Activated T-helper 2 cell treated with anti-CD3 and anti-CD28 coated beads, Interferon-gamma antibody, Interleukin-2, Interleukin-4, amounts not matched to agents 10 μg/mL and 5 μg/mL and 100 μg/mL, durations not matched to agents 14 hours and 24 hours and 36 hours (primary cell): ENCODE measurements at places on chromosomes 1 and 21.

DNA sequence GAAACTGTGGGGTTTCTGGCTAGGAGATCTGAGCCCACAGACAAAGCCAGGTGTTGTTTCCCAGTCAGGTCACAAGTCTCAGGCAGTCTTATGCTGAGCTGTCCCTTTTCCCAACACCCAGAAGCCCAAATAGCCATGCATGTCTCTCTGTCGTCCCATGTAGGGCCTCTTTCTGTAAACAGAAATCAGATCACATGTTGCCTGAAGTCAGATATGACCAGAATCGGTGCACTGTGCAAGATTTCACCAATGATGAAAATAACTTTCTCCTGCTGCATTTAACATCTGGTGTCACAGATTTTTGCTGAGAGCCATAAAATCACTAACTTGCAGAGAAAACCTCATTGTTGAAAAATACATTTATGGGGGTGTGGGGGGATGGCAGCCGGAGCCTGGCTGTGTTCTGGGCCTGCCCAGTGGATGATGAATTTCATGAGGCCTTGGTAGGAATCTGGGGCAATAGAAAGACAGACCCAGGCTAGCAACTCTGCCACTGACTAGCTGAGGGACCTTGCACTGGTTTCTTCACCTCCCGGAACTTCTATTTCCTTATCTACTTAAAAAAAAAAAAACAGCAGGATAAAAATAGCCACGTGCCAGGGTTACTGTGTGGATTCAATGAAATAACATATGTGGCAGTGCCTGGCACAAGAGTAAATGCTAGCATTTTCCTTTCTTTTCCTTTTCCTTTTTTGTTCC lies 158.8 kb upstream of the NFIA start:
- no peak overlapping the region for H3K27ac ChIP-seq
- H3K4me1 ChIP-seq = no peaks in the 10 kb centered on the region
- H3K27me3 ChIP-seq = peaks cover 2% of the 10 kb centered on the region
- no peak for DNase-seq

- no peaks in the 10 kb centered on the region for H3K27me3 ChIP-seq
- peaks cover 14% of the 10 kb centered on the region for H3K36me3 ChIP-seq
- no peak for DNase-seq
- H3K4me1 ChIP-seq = peaks cover 64% of the 10 kb centered on the region
These were observed 2.3 kb upstream of the ATP2B4 start for GRCh38 chr1:203624341-203624712.

- H3K4me1 ChIP-seq = no peaks in the 10 kb centered on the region
- H3K36me3 ChIP-seq = no peaks in the 10 kb centered on the region
- DNase-seq = no peak
- no peak overlapping the region for H3K4me3 ChIP-seq
- no peak overlapping the region for H3K27ac ChIP-seq
- peaks cover 12% of the 10 kb centered on the region for H3K27me3 ChIP-seq
These were observed 12.3 kb downstream of the RAVER2 start for GRCh38 chr1:64757213-64757612.

DNA sequence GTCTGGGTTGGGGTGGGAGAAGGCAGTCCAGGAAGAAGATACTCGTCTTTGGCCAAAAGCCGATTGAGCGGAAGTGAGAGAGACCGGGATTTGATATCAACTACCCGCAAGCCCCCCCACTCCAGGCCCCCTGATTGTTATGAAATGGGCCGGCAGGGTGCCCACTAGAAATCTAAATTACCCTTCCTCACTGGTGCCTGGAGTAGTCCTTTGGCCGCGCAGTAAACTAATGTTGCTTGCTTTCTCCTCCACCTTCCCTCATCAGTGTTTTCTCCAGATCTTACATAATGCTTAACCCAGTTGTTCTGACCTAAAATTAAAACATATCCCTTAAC lies 119.2 kb upstream of the BARHL2 start:
- H3K4me3 ChIP-seq = no peak overlapping the region
- DNase-seq = no peak
- peaks cover 89% of the 10 kb centered on the region for H3K27me3 ChIP-seq
- peaks cover 3% of the 10 kb centered on the region for H3K4me1 ChIP-seq
- H3K36me3 ChIP-seq = no peaks in the 10 kb centered on the region
- H3K27ac ChIP-seq = no peak overlapping the region

- H3K4me3 ChIP-seq = no peak overlapping the region
- peaks cover 16% of the 10 kb centered on the region for H3K36me3 ChIP-seq
- DNase-seq = no peak
- no peaks in the 10 kb centered on the region for H3K27me3 ChIP-seq
- no peak overlapping the region for H3K27ac ChIP-seq
These were observed 6.3 kb downstream of the NME7 start for GRCh38 chr1:169361281-169361680.

DNA sequence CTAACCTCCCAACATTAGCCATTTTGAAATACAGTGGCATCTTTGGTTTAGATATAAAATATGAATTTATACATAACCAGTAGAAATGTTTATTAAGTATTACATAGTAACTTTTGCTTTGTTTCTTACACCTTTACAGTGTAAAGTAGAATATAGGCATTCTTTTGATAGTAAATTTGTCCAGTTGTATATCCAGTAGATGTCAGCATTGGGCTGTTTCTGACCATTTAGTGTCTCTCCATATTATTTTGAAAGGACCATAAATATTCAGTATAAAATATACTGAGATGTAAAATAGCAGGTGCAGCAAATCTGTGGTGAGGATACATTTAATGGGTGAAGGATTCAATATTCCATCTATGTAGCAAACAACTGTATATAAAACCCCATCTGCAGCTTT lies 115.8 kb upstream of the ZRANB2 start:
- no peak for DNase-seq
- no peaks in the 10 kb centered on the region for H3K4me1 ChIP-seq
- no peak overlapping the region for H3K27ac ChIP-seq
- no peak overlapping the region for H3K4me3 ChIP-seq

DNA sequence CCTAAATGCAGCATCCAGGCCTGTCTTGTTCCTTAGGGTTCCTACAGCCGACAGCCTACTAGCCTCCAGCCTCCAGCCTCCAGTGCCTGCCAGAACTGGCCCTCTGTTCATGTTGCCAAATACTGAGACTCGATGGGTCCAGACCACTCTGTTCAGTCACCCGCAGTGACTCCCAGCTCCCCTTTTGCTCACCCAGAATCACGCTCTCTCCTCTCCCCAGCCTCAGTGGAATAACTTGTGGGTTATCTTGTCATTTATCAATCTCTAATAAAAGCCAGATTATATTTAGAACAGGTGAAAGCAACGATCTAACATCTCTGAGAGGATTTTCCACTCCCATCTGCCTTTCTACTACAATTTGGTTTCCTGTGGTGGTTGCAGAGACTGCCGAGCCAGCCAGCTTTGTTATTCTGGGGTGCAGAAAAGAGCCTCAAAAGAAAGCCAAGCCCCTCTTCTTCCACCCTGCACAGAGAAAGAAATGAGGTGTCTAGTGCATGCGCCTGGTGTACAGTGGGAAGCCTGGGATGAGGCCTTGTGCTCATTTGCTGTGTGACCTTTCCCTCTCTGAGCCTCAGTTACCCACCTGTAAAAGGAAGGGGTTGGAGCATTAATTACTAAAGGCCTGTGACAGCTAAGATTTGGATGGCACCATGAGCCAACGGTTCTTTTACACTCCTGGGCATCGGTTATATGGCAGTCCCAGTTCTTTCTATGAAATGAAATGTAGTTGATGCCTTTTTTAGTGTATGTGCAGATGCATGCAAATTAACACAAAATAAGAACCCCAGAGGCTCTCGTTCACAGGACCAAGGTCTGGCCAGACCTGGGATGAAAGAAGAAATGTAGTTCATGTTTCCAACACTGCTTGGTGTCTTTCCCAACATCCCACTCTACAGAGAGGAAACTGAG lies 42.9 kb upstream of the ID3 start:
- no peaks in the 10 kb centered on the region for H3K36me3 ChIP-seq
- peaks cover 41% of the 10 kb centered on the region for H3K4me1 ChIP-seq
- H3K27me3 ChIP-seq = no peaks in the 10 kb centered on the region
- peak overlapping the region; percentile 3 for H3K4me3 ChIP-seq

- H3K27me3 ChIP-seq = no peaks in the 10 kb centered on the region
- H3K4me1 ChIP-seq = peaks cover 8% of the 10 kb centered on the region
- H3K4me3 ChIP-seq = no peak overlapping the region
- DNase-seq = no peak
These were observed 99.4 kb downstream of the UCHL5 start for GRCh38 chr1:192959657-192960186.

GRCh38 chr1:203156280-203156679 lies 19.3 kb downstream of the MYBPH start:
- no peak overlapping the region for H3K4me3 ChIP-seq
- DNase-seq = no peak
- H3K27me3 ChIP-seq = peaks cover 14% of the 10 kb centered on the region
- H3K36me3 ChIP-seq = no peaks in the 10 kb centered on the region
- H3K4me1 ChIP-seq = no peaks in the 10 kb centered on the region

- no peaks in the 10 kb centered on the region for H3K36me3 ChIP-seq
- H3K27me3 ChIP-seq = peaks cover 2% of the 10 kb centered on the region
These were observed 52.1 kb downstream of the C4BPA start for GRCh38 chr1:207156095-207156494.

- no peaks in the 10 kb centered on the region for H3K36me3 ChIP-seq
- DNase-seq = peak; percentile 60
- no peaks in the 10 kb centered on the region for H3K4me1 ChIP-seq
- H3K4me3 ChIP-seq = no peak overlapping the region
- H3K27ac ChIP-seq = no peak overlapping the region
- peaks cover 15% of the 10 kb centered on the region for H3K27me3 ChIP-seq
These were observed 24.8 kb upstream of the TMEM51 start for GRCh38 chr1:15128520-15129313.

- H3K4me3 ChIP-seq = no peak overlapping the region
- no peak for DNase-seq
- no peaks in the 10 kb centered on the region for H3K27me3 ChIP-seq
- peaks cover 59% of the 10 kb centered on the region for H3K4me1 ChIP-seq
- H3K27ac ChIP-seq = peak overlapping the region; percentile 37
These were observed 6.3 kb downstream of the ASPM start for GRCh38 chr1:197140121-197140520.

GRCh38 chr1:88526456-88526855 lies 157.6 kb upstream of the PKN2 start:
- DNase-seq = no peak
- no peaks in the 10 kb centered on the region for H3K36me3 ChIP-seq
- no peaks in the 10 kb centered on the region for H3K4me1 ChIP-seq
- no peak overlapping the region for H3K27ac ChIP-seq
- H3K27me3 ChIP-seq = peaks cover 4% of the 10 kb centered on the region

GRCh38 chr1:156180471-156180870 lies 13.4 kb upstream of the SLC25A44 start:
- peaks cover 27% of the 10 kb centered on the region for H3K36me3 ChIP-seq
- no peak overlapping the region for H3K27ac ChIP-seq
- no peak overlapping the region for H3K4me3 ChIP-seq
- H3K4me1 ChIP-seq = peaks cover 11% of the 10 kb centered on the region
- H3K27me3 ChIP-seq = no peaks in the 10 kb centered on the region
- no peak for DNase-seq

DNA sequence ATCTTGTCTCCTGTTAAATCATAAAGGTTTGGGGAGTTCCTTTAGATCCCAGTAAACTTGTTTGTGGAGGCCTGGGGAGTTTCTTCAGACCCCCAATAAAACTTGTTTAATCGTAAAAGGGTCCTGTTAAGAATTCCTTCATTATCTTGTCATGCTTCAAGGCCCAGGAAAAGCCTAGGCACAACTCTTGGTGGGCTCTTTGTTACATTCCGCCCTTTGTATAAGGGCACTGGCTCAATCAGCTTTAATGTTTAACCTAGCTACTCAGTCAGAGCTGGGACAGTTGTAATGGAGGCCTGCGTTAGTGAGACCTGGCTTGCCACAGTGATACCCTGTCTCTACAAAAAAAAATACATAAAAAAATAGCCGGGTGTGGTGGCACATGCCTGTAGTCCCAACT lies 77.2 kb downstream of the MPZL1 start:
- no peak for DNase-seq
- H3K4me1 ChIP-seq = peaks cover 14% of the 10 kb centered on the region
- H3K4me3 ChIP-seq = no peak overlapping the region
- H3K36me3 ChIP-seq = peaks cover 1% of the 10 kb centered on the region
- H3K27me3 ChIP-seq = no peaks in the 10 kb centered on the region

GRCh38 chr1:147757015-147757990 lies 3.1 kb downstream of the GJA5 start:
- DNase-seq = no peak
- H3K4me1 ChIP-seq = peaks cover 4% of the 10 kb centered on the region
- H3K27ac ChIP-seq = no peak overlapping the region
- peaks cover 14% of the 10 kb centered on the region for H3K27me3 ChIP-seq
- H3K4me3 ChIP-seq = no peak overlapping the region

- H3K27ac ChIP-seq = no peak overlapping the region
- H3K4me3 ChIP-seq = no peak overlapping the region
- H3K27me3 ChIP-seq = peaks cover 13% of the 10 kb centered on the region
- no peak for DNase-seq
- H3K4me1 ChIP-seq = no peaks in the 10 kb centered on the region
- no peaks in the 10 kb centered on the region for H3K36me3 ChIP-seq
These were observed 90.1 kb downstream of the CDC42BPA start for GRCh38 chr1:227228201-227228600.

DNA sequence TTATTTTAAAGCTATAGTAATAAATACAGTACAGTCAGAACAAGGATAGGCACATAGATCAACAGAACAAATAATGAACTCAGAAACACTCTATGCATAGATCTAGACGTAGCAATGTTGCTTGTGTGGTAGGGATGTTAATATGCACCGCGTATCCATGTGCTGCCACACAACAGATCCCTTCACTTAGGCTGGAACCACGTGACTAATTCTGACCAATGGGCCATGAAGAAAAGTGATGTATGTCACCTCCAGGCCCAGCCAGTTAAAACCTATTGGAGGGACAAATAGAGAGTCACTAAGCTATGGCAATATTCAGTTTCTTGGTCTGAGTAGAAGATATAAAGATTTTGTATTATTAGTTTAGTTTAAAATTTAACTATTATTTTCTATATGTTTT lies 91.4 kb downstream of the ADAMTS1 start:
- H3K27ac ChIP-seq = no peak overlapping the region
- no peak overlapping the region for H3K4me3 ChIP-seq
- DNase-seq = no peak
- no peaks in the 10 kb centered on the region for H3K36me3 ChIP-seq
- no peaks in the 10 kb centered on the region for H3K4me1 ChIP-seq

DNA sequence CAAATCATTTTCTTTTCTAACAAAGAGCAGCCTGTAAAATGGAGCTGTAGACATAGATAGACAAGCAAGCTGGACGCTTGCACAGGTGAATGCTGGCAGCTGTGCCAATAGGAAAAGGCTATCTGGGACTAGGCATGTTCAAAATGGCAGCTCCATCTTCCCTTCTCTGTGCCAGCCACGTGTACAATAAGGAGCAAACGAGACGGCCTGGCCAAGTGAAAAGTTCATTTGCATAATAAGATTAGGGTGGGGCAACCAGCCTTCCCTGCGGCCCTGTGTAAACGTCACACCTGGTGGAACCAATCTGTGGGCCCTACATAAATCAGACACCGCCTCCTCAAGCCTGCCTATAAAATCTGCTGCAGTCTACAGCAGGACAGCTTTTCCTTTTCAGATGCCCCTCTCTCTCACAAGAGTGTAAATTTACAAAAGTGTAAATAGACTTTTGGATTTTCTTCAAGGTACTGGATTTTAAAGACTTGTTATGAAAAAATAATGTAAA lies 16.6 kb upstream of the EDEM3 start:
- H3K4me1 ChIP-seq = no peaks in the 10 kb centered on the region
- H3K4me3 ChIP-seq = no peak overlapping the region
- peaks cover 22% of the 10 kb centered on the region for H3K27me3 ChIP-seq
- H3K27ac ChIP-seq = no peak overlapping the region

- H3K4me1 ChIP-seq = peaks cover 42% of the 10 kb centered on the region
- H3K27ac ChIP-seq = no peak overlapping the region
- no peaks in the 10 kb centered on the region for H3K27me3 ChIP-seq
- H3K36me3 ChIP-seq = no peaks in the 10 kb centered on the region
These were observed 86.1 kb upstream of the S1PR1 start for GRCh38 chr1:101150670-101151069.
